ENCODE measurements at places on chromosomes 12 and 14.

DNA sequence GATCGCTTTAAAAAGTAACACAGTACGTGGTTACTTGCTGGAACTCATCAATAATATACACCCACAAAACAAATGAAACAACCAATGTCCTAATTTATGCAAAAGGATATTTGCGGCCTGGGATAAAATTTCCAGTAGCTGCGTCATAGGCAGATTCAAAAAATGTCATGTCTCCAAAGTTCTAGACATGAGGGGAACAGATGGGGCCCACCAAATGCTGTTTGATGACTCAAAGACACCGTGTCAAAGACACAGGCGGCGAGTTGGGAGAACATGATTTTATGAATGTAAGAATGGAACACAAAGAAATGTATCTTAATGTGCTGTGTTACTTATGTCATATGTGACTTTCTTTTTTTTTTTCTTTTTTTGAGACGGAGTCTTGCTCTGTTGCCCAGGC, 34.3 kb upstream of the NCOR2 start:
- DNase-seq, result no peak

- DNase-seq, result no peak
These were observed 20.4 kb downstream of the ABHD12B start for GRCh38 chr14:50892255-50892654.

- DNase-seq, result peak; percentile 39
These were observed 17.6 kb downstream of the CCDC88C start for GRCh38 chr14:91399868-91400640.

GRCh38 chr12:66065150-66065549, 65.4 kb downstream of the LLPH start:
- no peak for DNase-seq

- DNase-seq, result peak; percentile 61
These were observed 6.9 kb downstream of the PABPN1 start for GRCh38 chr14:23327947-23328744.

GRCh38 chr14:42921901-42922300, 1315.2 kb downstream of the LRFN5 start:
- DNase-seq, result no peak

GRCh38 chr14:102474934-102475333, 34.6 kb downstream of the ANKRD9 start:
- no peak for DNase-seq

DNA sequence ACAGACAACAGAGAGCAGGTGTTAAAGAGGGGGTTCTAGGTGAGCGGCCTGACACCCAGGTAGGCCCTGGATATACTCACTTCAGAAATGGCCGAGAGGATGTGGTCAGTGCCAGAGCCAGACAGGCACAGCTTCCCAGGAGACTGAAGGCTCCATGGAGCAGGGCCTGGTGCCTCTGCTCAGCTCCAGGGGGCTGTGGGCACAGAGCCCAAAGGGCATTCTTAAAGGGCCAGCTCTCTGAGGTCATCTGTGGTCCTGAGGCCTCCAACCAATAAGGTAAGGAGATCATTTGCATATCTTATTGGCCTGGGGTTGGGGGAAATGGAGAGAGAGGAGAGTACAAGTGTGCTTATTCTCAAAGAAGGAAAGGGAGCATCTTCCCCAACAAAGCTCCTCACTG, 9.7 kb upstream of the PCK2 start:
- DNase-seq, result no peak

- no peak for DNase-seq
These were observed 250.0 kb upstream of the E2F7 start for GRCh38 chr12:77315407-77315806.

DNA sequence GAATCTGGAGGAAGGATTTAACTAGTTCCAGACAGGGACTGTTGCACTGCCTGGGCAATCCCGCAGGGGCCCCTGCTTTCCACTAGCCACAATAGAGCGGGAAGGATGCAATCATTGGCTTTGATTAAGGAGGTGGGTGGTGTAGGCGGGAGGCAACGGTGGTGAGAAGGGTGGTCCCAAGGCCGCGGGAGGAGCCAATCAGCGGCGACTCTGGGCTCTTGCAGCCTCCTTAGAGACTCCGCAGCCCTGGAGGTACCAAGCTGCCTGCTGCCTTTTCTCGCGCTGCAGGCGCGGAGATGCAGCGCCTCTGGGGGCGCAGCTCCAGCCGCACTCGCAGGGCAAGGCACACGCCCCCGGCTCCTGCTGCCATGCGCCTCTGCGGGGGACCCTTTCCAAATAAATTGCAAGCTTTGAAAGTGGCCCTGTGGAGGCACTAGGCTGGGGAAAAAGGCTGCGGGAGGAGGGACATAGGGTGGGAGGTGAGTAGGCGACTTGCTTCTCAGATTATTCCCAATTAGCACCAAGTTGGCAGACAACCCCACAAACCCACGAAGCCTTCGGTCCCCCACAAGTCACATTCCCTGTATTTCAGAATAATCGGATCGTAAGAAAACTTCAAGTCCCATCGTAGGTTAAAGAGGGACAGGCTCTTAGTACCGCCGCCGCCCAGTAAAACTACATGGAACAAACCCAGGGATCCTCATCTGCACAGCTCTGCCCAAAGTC, 858 bp upstream of the KCNA1 start:
- no peak for DNase-seq
